Fibroblast of skin of scalp (primary cell): ENCODE measurements at places on chromosomes 5 and 9.
A peak's percentile ranks its signal among the peaks of the same experiment; 100 is the strongest.

DNA sequence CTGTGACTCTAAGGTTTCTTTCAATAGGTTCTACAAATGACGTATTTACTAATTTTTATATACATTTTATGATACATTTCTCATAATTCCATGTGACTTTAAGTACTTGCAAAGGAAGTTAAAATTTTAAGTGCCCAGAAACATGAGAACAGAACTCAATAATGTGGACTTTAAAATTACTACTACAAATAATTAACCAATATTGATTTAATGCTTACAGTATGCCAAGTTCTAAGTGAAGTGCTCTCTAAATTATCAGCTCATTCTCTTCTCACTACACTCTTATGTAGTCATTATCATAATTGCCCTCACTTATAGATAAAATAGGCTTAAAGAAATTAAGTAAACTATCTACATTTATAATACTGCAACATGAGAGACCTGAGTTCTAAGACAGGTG, 1690.7 kb upstream of the CDH9 start:
- no peak for DNase-seq

GRCh38 chr9:131140550-131140949, 15.2 kb downstream of the NUP214 start:
- no peak for DNase-seq

DNA sequence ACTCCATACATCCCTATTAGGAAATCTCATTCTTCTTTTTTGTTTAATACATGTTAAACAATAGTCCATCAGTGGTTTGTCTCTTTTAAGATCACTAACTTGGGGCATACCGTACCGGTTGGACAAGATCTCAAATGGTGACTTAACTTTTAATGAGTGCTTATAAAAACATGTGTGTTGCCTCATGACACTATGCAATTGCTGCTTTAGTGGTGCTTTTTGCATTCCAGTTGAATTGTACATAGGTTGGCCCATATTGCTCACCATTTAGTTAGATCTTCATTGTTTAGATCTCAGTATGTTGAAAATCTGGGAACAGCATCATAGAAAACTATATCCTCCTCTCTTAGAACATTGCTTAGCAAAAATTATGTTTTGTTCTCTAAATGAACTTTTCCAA, 17.8 kb downstream of the C9orf85 start:
- DNase-seq: peak; percentile 73

DNA sequence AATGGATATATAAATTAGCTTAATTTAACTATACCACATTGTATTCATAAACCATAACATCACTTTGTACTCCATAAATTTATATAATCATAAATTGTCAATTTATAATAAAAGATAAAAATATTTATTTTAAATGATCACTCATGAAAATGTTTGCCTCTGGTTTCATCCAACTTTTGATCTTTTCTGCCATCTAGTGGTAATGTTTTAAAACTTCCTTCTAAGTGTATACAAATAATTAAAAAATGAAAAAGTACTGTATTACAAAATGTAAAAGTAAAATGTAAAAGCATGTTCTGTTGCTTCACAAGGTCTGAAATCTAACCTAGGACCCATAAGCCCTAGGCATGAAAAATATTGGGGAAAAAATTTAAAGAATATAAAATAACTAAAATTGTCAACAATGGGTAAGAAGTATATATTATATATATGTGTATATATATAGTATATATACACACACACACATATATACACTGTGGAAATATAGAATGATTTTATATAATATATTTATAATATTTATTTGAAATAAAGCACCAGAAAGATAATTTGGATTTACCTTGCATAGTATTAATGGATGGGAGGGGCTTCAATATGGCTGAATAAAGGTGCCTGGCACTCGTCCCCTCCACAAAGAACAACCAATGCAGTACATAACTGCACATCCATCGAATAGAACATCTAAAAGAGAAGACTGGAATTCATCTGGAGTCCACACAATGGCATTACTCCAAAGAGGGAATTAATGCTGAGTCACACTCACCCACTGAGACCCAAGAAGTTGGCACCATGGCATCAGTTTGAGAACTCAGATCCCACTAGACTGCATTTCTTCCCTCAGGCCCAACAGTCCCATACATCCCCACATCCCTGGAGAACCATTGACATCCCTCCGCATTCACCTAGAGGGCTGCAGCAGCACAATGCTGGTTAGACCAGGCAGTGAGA, 32.5 kb downstream of the ANXA1 start:
- DNase-seq: peak; percentile 53

DNA sequence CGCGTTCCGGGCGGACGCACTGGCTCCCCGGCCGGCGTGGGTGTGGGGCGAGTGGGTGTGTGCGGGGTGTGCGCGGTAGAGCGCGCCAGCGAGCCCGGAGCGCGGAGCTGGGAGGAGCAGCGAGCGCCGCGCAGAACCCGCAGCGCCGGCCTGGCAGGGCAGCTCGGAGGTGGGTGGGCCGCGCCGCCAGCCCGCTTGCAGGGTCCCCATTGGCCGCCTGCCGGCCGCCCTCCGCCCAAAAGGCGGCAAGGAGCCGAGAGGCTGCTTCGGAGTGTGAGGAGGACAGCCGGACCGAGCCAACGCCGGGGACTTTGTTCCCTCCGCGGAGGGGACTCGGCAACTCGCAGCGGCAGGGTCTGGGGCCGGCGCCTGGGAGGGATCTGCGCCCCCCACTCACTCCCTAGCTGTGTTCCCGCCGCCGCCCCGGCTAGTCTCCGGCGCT, at the start of gene DAPK1:
Gene DAPK1, plus strand, starts transcription at position 264 of the 442 bp plus-strand sequence. CDS start 1,211 bp downstream, outside the sequence.
- peak; percentile 33 for DNase-seq

GRCh38 chr9:95670122-95670521, 153.4 kb upstream of the PTCH1 start:
- no peak for DNase-seq

GRCh38 chr5:109945097-109945678, 255.5 kb downstream of the MAN2A1 start:
- DNase-seq: no peak

GRCh38 chr9:125556046-125556721, 150.8 kb downstream of the MAPKAP1 start:
- no peak for DNase-seq

- DNase-seq: no peak
Measured at GRCh38 chr5:163330723-163331668, 106.4 kb upstream of the CCNG1 start.

- DNase-seq: no peak
Measured at GRCh38 chr9:1505489-1505888, 455.3 kb downstream of the DMRT2 start.

- DNase-seq: no peak
Measured at GRCh38 chr5:136039202-136039601, 10.4 kb downstream of the TGFBI start.

GRCh38 chr5:134446938-134447337, 35.3 kb upstream of the CDKN2AIPNL start:
- no peak for DNase-seq
